T-helper 2 cell treated with Interferon-gamma antibody and Interleukin-4, amounts not matched to agents 5 μg/mL and 100 μg/mL, for 36 hours (primary cell): ENCODE measurements at places on chromosomes 1 and 21.

- no peak overlapping the region for H3K27ac ChIP-seq
- H3K27me3 ChIP-seq: no peaks in the 10 kb centered on the region
- DNase-seq: no peak
- no peak overlapping the region for H3K4me3 ChIP-seq
- no peaks in the 10 kb centered on the region for H3K36me3 ChIP-seq
Measured at GRCh38 chr1:81232420-81232819, 568.3 kb upstream of the ADGRL2 start.

DNA sequence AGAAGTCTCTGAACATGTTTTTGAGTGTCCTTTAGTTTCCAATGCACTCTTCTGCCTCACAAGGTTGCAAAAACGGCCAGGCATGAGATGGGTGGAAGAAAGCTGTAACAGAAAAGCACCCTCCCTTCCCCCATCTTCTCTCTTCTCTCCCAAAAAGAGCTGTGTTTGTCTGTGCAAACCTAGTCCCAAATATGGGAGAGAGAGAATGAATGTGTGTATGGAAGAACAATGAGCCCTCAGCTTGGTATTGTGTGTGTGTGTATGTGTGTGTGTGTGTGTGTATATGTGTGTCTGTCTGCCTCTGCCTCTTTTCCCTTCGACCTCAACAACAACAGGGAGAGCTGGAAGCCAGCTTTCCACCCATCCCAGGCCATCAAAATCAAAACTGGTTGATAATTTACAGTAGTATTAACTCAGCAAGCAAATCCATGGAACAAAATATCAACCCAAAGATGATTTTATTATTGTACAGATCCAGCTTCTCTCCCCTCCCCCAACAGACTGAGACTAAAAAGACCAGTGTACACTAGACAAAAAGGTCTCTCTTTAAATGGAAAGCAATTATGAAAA lies 1.8 kb downstream of the RERE start:
- DNase-seq: no peak
- peak overlapping the region; percentile 92 for H3K4me3 ChIP-seq
- H3K27ac ChIP-seq: peak overlapping the region; percentile 90
- peaks cover 7% of the 10 kb centered on the region for H3K27me3 ChIP-seq

DNA sequence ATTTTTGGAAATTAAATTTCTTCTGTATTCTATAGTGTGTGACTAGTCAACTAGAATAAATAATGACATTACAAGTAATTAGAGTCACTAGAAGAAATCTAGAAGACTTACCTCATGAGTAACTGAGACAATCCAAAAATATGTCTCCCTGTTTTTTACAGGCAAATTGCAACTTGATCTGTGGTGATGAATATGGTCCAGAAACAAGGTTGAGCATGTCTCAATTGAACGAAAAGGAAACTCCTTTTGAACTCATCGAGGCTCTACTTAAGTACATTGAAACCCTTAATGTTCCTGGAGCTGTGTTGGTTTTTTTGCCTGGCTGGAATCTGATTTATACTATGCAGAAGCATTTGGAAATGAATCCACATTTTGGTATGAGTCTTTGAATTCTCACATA lies 36.7 kb downstream of the DHX9 start:
- peaks cover 87% of the 10 kb centered on the region for H3K36me3 ChIP-seq
- no peak overlapping the region for H3K27ac ChIP-seq
- no peak for DNase-seq
- H3K27me3 ChIP-seq: no peaks in the 10 kb centered on the region
- H3K4me1 ChIP-seq: peaks cover 6% of the 10 kb centered on the region

GRCh38 chr1:116983678-116984077 lies 17.9 kb upstream of the CD101 start:
- DNase-seq: no peak
- H3K36me3 ChIP-seq: no peaks in the 10 kb centered on the region
- no peak overlapping the region for H3K27ac ChIP-seq
- no peaks in the 10 kb centered on the region for H3K27me3 ChIP-seq
- H3K4me3 ChIP-seq: no peak overlapping the region
- peaks cover 22% of the 10 kb centered on the region for H3K4me1 ChIP-seq
